ENCODE measurements at places on chromosomes 4 and X. TPM values are rescaled to one million over a fixed set of nuclear protein-coding genes. Genes with fewer than 3 reads are reported as not detected.

CCDC158 gene
- total RNA-seq: not detected

FRAS1 gene
- total RNA-seq: 0.22 TPM

CCDC110 gene
- total RNA-seq: 0.81 TPM

TRO gene
- total RNA-seq: 5.2 TPM

BANK1 gene
- total RNA-seq: 0.34 TPM

All from activated CD8-positive, alpha-beta T cell treated with anti-CD3 and anti-CD28 coated beads for 36 hours (primary cell).